ENCODE measurements at places on chromosomes 4 and X.

GRCh38 chr4:5770051-5770450 lies 59.0 kb downstream of the EVC start:
- no peak for DNase-seq

DNA sequence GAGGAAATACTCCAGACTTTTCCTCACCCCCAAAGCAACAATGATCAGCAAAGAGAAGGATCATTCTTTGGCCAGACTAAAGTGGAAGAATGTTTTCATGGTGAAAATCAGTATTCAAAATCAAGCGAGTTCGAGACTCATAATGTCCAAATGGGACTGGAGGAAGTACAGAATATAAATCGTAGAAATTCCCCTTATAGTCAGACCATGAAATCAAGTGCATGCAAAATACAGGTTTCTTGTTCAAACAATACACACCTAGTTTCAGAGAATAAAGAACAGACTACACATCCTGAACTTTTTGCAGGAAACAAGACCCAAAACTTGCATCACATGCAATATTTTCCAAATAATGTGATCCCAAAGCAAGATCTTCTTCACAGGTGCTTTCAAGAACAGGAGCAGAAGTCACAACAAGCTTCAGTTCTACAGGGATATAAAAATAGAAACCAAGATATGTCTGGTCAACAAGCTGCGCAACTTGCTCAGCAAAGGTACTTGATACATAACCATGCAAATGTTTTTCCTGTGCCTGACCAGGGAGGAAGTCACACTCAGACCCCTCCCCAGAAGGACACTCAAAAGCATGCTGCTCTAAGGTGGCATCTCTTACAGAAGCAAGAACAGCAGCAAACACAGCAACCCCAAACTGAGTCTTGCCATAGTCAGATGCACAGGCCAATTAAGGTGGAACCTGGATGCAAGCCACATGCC lies 89.7 kb downstream of the TET2 start:
- DNase-seq = no peak

GRCh38 chrX:129652565-129653169 lies 2.1 kb downstream of the APLN start:
- DNase-seq = no peak

- no peak for DNase-seq
These were observed 19.4 kb downstream of the MTM1 start for GRCh38 chrX:150587585-150588503.

DNA sequence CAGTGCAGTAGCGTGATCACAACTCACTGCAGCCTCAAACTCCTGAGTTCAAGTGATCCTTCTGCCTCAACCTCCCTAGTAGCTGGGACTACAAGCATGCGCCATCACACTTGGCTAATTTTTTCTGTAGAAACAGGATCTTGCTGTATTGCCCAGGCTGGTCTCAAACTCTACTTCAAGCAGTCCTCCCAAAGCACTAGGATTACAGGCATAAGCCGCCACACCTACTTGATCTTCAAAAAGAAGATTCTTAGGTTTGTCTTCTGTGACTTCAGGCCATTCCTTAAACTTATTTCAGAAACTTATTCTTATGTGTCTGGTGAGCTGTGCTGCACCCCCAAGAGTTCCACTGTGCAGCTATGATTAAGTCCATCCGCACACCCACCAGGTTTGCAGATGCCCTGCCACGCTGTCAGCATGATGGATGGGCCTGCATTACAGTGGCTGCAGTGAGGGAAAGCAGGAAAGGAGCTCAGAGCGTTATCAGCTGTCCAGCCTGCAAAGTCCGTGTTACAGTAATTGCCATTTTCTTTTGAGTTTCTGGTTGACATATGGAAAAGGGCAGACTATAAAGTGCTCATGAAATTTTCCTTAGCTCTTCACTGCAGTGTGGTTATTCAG lies 146.6 kb downstream of the AASDH start:
- no peak for DNase-seq

DNA sequence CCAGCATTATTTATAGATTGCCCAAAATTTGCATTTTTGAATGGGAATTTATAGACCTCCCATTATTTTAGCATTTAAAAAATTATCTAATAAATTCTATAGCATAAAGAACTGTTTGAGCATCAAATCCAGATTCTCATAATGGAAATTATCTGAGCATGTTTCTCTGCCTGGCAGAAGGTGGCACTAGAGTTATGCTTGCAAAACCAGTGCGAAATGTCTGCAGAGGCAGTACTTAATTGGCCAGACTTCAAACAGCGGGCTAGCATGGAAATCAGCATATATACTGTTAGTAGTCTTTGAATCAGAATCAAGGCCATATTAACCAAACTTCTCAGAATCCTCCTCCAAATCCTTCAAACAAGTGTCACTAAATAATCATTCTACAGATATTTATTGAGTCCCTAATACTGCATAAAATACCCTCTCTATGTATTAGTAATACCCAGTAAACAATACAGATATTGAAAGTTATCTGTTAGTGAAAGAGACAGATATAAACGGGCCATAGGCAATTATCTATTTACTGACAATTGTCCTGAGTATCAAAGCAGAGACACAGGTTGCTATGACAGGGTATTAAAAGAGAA lies 78.7 kb upstream of the DCLK2 start:
- DNase-seq = peak; percentile 64

DNA sequence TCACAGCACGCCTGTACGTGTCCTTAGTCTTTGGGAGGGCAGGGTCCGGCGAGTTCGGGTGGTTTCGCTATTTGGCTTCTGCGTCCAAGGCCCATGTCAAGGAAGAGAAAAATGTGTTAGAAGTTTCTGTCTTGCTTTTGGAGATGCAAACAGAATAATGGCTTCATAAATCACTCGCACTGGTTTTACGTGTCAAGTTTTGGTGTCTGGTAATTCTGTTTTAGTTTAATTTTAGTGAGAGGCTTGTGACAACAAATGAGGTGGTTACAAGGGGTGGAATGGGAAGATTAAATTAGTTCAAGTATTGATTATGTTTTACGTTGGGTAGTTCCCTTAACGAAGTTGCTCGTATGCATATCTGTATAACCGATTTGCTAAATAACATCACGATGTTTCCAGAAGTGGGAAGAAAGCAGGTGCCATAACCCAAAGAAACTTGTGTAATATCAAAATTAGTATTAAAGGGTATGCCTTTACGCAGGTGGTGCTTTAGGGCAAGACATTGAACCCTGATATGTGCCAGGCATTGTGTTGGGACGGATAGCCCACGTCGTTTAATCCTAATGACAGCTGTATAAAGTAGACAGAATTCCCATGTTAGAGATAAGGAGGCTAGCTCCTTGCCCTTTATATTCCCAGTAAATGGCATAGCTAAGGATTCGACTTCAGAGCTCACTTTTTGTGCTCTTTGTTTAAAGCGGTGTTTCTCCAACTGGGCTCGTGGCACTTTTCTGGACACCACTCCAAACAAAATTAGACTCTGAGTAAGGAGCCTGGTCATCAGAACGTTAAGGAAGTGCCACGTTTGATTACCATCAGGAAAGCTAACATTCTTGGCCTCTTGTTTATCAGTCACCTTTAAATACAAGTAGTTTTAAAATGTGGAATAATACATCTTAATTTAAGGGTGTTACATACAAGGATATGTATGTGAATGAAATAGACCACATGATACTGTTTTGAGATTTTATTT lies 843 bp downstream of the RPL34 start:
- DNase-seq = no peak

DNA sequence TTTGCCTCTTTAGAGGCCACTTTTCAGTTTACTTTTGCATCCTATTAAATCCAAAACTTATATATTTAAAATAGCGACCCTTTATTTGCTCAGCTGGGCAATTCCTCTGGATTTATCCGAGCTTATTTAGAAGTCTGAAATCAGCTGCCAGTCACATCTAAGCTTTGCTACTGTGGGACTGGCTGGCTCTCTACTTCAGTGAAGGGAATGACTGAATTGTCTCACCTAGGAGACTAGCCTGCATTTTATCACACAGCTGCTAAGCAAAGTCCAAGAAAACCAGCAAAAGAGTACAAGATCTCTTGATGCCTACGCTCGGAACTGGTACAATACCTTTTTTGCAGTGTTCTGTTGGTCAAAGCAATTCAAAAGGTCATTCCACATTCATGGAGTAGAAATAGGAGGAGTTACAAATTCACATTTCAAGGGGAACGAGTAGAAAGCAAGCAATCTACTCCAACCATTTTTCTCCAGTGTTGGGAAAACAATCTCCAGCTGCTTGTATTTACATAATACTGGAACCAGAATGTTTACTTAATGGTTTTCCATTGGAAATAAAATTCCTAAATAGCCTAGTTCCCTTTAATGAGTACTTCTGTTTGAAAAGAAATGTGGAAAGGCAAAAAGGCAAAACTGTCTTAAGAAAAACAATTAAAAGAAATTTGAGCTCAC lies 160.2 kb downstream of the MAGEB5 start:
- no peak for DNase-seq

DNA sequence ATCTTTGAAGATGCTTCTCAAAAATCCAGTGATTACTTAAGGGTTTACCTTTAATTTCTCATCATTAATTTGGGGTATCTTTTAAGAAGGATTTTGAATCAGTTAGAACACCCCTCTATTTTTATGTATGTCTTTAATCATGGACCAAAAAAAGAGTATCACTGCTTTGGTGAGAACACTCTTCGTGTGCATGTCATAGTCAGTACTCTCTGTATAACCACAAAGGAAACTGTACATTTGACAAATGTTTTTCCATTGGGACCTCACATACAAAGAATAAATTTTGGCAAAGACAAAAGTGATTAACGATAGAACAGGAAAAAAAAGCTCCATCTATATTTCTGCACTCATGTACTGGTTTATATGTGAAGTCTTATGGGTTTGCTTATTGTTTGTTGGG lies 31.3 kb downstream of the FAM241A start:
- no peak for DNase-seq

DNA sequence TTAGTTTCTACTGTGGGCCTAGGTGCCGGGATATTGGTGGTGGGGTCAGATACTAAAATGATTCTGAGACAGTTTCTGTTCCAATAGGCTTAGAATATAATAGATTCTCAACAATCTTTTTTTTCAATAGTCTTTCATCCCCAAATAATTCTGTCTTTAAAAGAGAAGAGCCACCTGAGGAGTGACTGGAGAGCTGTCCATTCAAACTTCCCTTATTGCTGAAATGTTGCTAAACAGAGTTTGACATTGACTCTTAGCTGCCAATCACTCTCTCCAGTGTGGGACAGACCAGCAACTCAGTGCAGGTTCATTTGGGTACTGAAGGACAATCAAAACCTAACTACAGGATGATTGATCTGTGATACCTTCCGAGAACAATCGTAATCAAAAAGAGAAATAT lies 12.4 kb upstream of the ADH7 start:
- DNase-seq = no peak
